Astrocyte (in vitro differentiated cells and primary cell): ENCODE measurements at places on chromosomes 5 and 9. TPM values are rescaled to one million over a fixed set of nuclear protein-coding genes. Genes with fewer than 3 reads are reported as not detected.

GRCh38 chr5:179612577-179613459, 10.7 kb downstream of the HNRNPH1 start:
- H3K36me3 ChIP-seq: peaks cover 83% of the 10 kb centered on the region
- no peak for DNase-seq
- no peak overlapping the region for H3K27ac ChIP-seq
- H3K4me1 ChIP-seq: no peaks in the 10 kb centered on the region
- no peaks in the 10 kb centered on the region for H3K27me3 ChIP-seq

GRCh38 chr5:137743031-137743640, 7.2 kb upstream of the KLHL3 start:
- no peaks in the 10 kb centered on the region for H3K36me3 ChIP-seq
- H3K27ac ChIP-seq: no peak overlapping the region
- H3K4me1 ChIP-seq: no peaks in the 10 kb centered on the region

DNA sequence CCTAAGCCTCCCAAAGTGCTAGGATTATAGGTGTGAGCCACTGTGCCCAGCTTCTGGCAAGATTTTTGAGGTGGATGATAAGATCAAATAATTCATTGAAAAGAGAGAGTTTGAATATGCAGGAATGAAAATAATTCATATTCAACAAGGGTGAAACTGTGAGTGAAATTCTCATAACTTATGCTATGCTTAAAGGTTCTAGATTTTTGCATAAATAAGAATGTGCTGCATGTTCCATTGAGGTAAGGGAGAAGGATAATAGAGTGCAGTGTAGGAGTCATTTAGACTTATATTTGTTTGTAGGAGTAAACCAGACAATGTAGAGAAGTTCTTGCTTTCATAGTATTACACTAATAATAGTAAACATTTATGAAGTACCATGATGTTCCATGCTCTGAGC, 12.2 kb upstream of the PCDHB2 start:
- H3K27me3 ChIP-seq: no peaks in the 10 kb centered on the region
- no peak overlapping the region for H3K27ac ChIP-seq
- no peaks in the 10 kb centered on the region for H3K4me1 ChIP-seq
- no peaks in the 10 kb centered on the region for H3K36me3 ChIP-seq

DNA sequence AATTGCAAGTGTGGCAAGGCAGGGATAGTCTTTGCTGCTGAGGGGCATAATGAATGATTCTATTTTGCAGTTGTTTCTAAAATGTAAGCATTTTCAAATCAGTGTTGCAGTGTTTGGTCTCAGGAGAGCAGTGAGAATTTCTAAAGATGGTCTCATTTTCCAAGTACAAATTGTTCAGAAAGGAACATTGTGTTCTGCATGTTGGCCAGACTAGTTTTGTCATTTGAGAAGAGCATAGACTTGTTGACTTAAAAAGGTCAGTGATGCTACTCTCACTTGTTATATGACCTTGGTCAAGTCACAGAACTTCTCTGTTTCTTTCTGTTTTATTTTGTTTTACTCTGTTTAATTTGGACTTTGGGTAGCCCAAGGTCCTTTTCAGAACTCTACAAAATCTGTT, 344.6 kb downstream of the OSTF1 start:
- no peak overlapping the region for H3K4me3 ChIP-seq
- H3K27ac ChIP-seq: no peak overlapping the region
- H3K4me1 ChIP-seq: no peaks in the 10 kb centered on the region
- H3K27me3 ChIP-seq: no peaks in the 10 kb centered on the region

Gene ZNF189
- 16.4 and 16.8 TPM in 2 replicates for total RNA-seq

- H3K4me3 ChIP-seq: no peak overlapping the region
- H3K4me1 ChIP-seq: peaks cover 6% of the 10 kb centered on the region
- no peak overlapping the region for H3K27ac ChIP-seq
- no peaks in the 10 kb centered on the region for H3K36me3 ChIP-seq
- H3K27me3 ChIP-seq: no peaks in the 10 kb centered on the region
- no peak for DNase-seq
These were observed 79.9 kb downstream of the RGS3 start for GRCh38 chr9:113543296-113543981.

Gene TAF1L
- 0.02 TPM in 1 of 2 replicates, not detected in the other for total RNA-seq

Gene PCDHB9
- total RNA-seq: 3.6 and 5.3 TPM in 2 replicates

DNA sequence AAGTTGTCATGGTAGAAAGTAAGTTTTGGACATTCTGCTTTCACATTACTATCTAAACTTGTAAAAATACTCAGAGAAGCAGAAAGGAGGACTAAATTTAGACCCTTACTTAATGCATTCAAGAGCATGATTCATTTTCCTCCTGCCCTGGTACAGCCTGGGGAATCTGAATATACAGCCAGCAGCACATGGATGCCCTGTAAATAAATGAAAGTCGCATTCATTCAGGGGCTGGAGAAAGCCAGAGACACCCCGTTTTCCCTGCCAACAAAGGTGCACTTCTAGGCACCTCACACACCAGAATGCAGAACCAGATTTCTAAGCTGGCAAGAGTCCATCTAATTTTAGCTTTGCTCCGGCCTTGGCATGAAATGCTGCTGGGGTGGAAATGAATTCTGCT, 172.7 kb upstream of the KLF9 start:
- peak overlapping the region; percentile 91 for H3K27ac ChIP-seq
- DNase-seq: peak; percentile 91
- H3K27me3 ChIP-seq: no peaks in the 10 kb centered on the region

- DNase-seq: no peak
- no peak overlapping the region for H3K27ac ChIP-seq
- H3K36me3 ChIP-seq: no peaks in the 10 kb centered on the region
- no peaks in the 10 kb centered on the region for H3K4me1 ChIP-seq
- H3K4me3 ChIP-seq: no peak overlapping the region
- peaks cover 19% of the 10 kb centered on the region for H3K27me3 ChIP-seq
These were observed 24.6 kb upstream of the GALNT10 start for GRCh38 chr5:154165886-154166285.

DNA sequence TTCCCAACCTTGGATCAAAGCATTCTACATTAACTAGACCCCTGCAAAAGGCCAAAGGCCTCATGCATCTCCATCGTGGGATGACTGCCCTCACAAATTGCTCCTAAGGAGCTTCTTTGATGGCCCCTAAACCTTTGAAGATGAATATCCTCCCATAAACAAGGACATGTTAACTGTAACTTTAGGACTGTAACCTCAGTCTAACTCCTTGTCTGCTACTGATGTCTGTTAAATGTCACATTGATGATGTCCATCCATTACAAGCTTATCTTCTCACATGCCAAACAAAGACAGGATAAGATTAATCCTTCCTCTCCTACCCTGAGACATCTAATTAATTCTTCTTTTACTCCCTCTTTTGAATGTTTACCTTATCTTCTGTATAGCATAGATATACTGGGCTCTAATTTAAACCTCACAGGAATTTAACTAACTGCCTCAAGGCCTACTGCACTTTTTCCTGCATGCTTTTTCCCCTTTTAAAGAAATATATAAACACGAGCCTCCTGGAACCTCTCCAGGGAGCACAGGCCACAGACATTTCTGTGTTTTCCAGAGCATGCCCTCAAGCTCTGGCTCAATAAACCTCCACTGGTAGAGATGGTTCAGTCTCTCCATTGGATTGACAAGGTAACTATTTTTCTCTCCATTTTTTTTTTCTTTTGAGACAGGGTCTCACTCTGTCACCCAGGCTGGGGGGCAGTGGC, 90.6 kb upstream of the SLC25A48 start:
- peaks cover 4% of the 10 kb centered on the region for H3K4me1 ChIP-seq
- no peaks in the 10 kb centered on the region for H3K27me3 ChIP-seq
- no peaks in the 10 kb centered on the region for H3K36me3 ChIP-seq
- no peak for DNase-seq
- H3K4me3 ChIP-seq: no peak overlapping the region
- no peak overlapping the region for H3K27ac ChIP-seq

Gene C9orf50
- total RNA-seq: 0.41 TPM in 1 of 2 replicates, not detected in the other

Gene SLC28A3
- 0.29 and 0.30 TPM in 2 replicates for total RNA-seq

DNA sequence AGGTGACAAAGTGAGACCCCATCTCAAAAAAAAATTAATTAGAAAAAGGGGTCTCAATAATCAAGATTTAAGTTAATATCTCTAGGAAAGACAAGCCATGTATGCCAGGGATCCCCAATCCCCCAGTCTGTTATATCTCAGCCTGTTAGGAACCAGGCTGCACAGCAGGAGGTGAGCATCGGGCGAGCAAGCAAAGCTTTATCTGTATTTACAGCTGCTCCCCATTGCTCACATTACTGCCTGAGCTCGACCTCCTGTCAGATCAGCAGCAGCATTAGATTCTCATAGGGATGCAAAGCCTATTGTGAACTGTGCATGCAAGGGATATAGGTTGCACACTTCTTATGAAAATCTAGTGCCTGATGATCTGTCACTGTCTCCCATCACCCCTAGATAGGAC, 116.8 kb downstream of the TARS1 start:
- H3K27ac ChIP-seq: no peak overlapping the region
- H3K4me1 ChIP-seq: no peaks in the 10 kb centered on the region
- peaks cover 11% of the 10 kb centered on the region for H3K36me3 ChIP-seq
- no peak for DNase-seq
- H3K27me3 ChIP-seq: no peaks in the 10 kb centered on the region
- H3K4me3 ChIP-seq: no peak overlapping the region

DNA sequence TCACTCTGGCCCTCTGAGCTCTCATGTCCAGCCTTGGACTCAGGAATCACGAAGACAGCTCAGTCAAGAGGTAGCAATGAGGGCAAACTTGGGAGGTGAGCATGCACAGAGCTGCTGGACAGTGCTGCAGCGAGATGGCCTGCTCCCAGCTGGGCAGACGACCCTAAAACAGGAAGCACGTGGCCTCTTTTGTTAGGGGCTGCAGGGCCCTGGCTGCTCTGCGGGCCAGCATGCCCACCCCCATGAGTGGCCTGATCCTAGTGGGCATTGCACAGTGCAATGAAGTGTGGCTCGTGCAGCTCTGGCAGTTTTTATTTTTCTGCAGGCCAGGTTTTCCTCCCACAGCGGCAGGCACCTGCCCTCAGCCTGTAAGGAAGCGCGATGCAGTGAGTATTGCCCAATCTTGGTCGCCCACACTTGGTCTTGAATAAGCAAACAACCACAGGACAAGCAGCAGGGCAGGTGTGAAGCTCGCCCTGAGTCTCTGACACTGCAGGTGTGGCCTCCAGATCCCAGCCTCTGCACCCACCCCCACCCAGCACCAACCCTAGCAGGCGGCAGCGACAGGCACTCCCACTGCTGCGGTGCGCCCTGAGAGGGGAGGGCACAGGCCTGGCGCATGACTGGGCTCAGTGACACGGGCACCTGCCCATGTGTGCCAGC, 60.8 kb downstream of the SEMA4D start:
- no peak for DNase-seq
- peaks cover 7% of the 10 kb centered on the region for H3K4me1 ChIP-seq
- no peaks in the 10 kb centered on the region for H3K36me3 ChIP-seq
- peaks cover 2% of the 10 kb centered on the region for H3K27me3 ChIP-seq
- H3K4me3 ChIP-seq: no peak overlapping the region

- H3K27me3 ChIP-seq: no peaks in the 10 kb centered on the region
- H3K4me1 ChIP-seq: peaks cover 29% of the 10 kb centered on the region
- H3K27ac ChIP-seq: no peak overlapping the region
- no peak for DNase-seq
These were observed 43.4 kb downstream of the PFDN1 start for GRCh38 chr5:140259500-140259899.

- no peaks in the 10 kb centered on the region for H3K36me3 ChIP-seq
- peaks cover 2% of the 10 kb centered on the region for H3K27me3 ChIP-seq
- H3K4me3 ChIP-seq: no peak overlapping the region
- H3K4me1 ChIP-seq: peaks cover 2% of the 10 kb centered on the region
These were observed 151.8 kb downstream of the HSPA4 start for GRCh38 chr5:133203317-133204305.

DNA sequence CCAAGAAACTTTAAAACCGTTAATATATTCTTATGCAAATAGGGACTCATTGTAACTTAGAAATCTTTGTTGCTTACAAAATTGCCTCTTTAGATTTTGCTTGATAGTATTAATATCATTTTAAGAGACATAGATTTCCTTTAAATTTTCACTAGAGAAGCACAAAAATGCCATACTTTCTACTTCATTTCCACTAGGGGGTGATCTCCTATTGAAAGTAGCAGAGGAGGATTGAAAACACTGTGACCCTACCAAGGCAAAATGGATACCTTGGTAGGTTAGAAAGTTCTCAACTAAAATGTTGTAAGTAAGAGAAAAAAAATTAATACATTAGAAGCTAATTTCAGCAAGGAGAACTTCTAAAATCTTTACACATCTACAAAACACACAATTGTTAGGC, 204.9 kb downstream of the CHSY3 start:
- DNase-seq: no peak
- no peaks in the 10 kb centered on the region for H3K36me3 ChIP-seq
- H3K4me1 ChIP-seq: peaks cover 3% of the 10 kb centered on the region
- no peaks in the 10 kb centered on the region for H3K27me3 ChIP-seq
- H3K27ac ChIP-seq: no peak overlapping the region
